ENCODE measurements at places on chromosomes 2 and 18. TPM values are rescaled to one million over a fixed set of nuclear protein-coding genes. Genes with fewer than 3 reads are reported as not detected.

ARHGAP15 gene
- total RNA-seq: 94.6 TPM

MAL gene
- total RNA-seq: 93.8 TPM

KIDINS220 gene
- total RNA-seq: 39.6 TPM

PRKAG3 gene
- not detected for total RNA-seq

NETO1 gene
- not detected for total RNA-seq

IL36A gene
- 0.84 TPM for total RNA-seq

NEB gene
- 1.2 TPM for total RNA-seq

LIMS4 gene
- 0.17 TPM for total RNA-seq

FAM124B gene
- total RNA-seq: 0.32 TPM

VWA3B gene
- total RNA-seq: 0.21 TPM

FHOD3 gene
- not detected for total RNA-seq

CRYGC gene
- not detected for total RNA-seq

CD207 gene
- not detected for total RNA-seq

DCDC2C gene
- not detected for total RNA-seq

FAM237A gene
- not detected for total RNA-seq

SERPINB3 gene
- total RNA-seq: not detected

- peak; percentile 52 for DNase-seq
Measured at GRCh38 chr2:72931280-72931910, 14.1 kb downstream of the EMX1 start.

DNA sequence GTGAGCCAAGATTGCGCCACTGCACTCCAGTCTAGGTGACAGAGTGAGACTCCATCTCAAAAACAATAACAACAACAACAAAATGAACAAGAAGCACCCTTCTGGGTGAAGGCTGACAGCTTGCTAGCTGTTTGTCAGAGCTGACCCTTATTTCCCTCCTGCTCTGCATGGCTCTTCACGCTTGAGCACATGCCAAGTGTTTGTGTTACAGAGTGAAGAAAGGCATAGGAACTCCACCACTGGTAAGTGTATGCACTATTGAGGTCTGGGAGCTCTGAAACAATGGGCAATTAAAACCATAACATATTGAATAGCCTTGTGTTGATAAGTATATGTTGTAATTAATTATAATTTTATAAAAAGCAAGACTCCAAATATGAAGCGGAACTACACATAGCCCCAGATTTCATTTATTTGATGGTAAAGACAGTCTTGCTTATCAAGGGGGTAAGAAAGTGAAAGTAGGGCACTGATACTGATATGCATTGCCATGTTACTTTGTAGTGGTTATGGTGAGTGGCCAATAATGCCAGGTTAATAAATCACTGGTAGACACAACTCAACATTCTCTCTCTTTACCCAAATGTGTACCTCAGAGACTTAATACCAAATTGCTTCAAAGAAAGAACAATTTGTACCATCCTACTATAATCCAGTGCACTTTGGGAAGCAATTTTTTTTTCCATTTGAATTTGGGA, 163.4 kb downstream of the VWC2L start:
- no peak for DNase-seq

- DNase-seq: no peak
Measured at GRCh38 chr2:98507891-98508708, 63.4 kb downstream of the INPP4A start.

- no peak for DNase-seq
Measured at GRCh38 chr2:113005030-113005509, at the start of gene IL36A. Gene IL36A (plus strand): TSS chr2:113005459. CDS start chr2:113005872, 413 bp downstream.

GRCh38 chr2:149075105-149075504, 36.6 kb downstream of the LYPD6B start:
- no peak for DNase-seq

GRCh38 chr2:8682719-8683667, 1.1 kb downstream of the ID2 start:
- DNase-seq: peak; percentile 64

DNA sequence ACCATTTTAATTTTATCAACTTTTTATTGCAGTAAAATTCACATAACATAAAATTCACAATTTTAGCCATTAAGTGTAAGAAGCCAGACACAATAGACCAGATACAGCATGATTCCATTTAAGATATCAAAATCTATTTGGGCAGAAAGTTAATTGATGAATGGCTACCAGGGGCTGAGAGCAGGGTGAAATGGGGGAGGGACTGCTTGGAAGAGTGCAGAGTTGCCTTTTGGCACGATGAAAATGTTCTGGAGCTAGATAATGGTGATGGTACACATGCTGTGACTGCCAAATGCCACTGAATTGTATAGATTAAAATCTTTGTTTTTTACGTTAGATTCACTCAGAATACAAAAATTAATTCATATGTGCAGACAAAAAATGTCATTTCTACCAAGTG, 289.3 kb upstream of the HNMT start:
- DNase-seq: no peak

- no peak for DNase-seq
Measured at GRCh38 chr2:29108225-29108624, 7.0 kb upstream of the CLIP4 start.

DNA sequence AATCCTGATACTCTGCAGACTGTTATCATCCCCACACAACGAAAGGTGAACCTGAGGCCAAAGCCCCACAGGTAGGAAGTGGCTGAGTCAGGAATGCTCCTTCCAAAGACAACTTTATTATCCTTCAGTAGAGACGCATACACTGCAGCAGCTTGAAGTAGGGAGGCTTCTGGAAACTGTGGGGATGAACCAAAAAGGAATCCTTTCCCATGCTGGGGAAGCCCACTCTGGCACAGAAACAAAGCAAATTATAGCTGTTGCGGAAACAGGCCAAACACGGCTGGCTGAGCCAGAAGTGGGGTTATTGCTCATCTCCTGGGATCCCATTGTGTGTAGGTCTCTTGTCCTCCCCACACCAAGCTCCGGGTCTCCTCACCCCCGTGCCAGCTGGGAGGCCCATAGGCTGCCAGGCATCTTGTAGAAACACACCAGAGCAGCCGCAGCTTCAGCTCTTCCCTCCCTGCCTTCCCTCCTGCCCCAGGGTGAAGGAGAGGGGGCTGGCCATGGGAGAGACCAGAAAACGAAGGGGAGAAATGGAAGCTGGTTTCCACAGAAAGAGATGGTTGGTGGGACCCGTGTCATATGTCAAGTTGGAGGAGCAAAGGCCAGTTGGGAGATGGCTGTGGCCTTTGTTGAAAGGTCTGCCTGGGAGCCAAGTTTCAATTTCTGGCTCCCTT, 176.9 kb upstream of the NABP1 start:
- DNase-seq: no peak

GRCh38 chr18:34098109-34098508, 126.6 kb downstream of the NOL4 start:
- no peak for DNase-seq

GRCh38 chr2:230471074-230471473, 55.1 kb downstream of the SP100 start:
- DNase-seq: no peak

- no peak for DNase-seq
Measured at GRCh38 chr2:113217455-113218282, 43.9 kb downstream of the PSD4 start.

DNA sequence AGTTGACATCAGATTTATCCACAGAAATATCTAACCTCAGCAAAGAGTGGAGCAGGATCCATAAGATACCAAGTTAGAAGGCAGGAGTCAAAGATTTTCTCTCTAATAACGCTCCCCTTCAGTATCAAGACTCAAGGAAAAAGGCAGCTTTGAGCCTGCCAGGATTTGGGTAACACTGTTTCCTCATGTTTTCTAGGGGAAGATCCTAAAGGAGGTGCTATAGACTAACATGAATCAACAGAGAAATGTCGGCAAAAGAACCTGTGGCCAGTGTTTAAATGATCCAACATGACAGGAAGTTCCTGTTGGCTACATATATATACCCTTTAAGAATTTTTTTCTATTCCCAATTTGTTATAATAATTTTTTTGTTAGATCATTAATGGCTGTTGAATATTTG, 402.3 kb downstream of the TGIF1 start:
- DNase-seq: no peak

DNA sequence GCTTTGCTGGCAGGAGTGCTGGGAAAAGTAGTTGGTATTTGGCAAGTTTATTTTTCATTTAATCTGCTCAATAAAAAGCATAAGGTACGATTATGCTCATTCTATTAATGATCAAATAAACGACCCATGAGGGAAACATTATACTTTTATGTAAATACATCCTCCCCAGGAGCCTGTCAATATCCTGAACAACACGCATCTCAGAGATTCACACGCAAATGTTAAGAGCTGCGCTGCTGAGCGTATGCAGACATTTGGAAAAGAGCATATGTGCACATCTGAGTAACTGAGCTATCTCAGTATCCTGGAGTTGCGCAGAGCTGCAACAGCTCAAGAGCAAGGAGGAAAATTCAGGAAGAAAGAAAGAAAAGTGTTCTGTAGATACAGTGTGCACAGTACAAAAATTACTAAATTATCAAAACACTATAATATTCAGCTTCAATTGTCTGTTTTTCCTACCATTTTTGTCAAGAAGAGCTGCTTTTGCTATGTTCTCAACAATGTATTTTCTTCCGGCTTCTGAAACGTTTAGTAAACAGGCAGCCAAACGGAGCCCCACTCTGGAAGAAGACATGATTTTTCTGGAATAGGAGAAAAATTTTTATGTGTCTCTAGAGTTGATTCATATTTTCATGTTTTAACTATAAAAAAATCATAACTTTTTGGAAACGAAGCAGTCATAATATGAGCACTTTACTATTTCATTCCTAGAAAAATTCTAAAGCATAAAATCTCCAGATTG, 2.4 kb downstream of the FTCDNL1 start:
- no peak for DNase-seq

GRCh38 chr18:40524881-40525280, 1430.2 kb upstream of the PIK3C3 start:
- no peak for DNase-seq
